NCI-H187 (cell line): ENCODE measurements at places on chromosomes 13 and 19.

DNA sequence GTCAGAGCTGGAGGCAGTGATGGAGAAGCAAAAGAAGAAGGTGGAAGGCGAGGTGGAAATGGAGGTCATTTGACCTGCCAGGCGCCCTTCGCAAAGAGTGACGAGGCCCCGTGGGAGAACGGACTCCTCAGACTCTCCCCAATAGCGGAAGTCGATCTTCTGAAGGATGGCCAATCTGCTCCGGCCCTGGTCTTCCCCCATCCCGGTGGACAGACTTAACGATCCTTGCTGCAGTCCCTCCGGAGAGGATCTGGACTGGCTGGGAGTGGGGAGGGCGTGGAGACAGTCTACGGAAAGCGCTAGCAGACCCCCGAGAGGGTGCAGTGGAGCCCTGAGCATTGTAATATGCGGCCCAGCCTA is 11.9 kb downstream of the EPS8L1 start:
- no peak for DNase-seq

DNA sequence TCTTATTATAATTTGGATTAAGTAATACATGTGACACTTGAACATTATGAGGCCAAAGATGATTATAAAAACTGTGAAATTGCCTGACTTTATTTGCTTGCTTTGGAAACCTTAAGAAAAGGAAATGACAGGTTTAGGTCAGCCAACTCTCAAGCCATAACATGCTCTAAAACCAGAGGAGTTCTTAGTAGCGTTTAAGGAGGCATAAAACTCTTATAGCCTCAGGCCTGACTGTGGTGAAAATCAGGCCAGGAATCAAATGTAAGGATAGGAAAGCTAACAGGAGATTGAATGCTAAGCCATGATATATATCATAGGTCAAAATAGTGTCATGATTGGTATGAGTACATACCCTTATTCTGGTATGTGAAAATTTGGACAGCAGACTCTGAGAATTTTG is 1142.4 kb upstream of the MIR17HG start:
- no peak for DNase-seq

DNA sequence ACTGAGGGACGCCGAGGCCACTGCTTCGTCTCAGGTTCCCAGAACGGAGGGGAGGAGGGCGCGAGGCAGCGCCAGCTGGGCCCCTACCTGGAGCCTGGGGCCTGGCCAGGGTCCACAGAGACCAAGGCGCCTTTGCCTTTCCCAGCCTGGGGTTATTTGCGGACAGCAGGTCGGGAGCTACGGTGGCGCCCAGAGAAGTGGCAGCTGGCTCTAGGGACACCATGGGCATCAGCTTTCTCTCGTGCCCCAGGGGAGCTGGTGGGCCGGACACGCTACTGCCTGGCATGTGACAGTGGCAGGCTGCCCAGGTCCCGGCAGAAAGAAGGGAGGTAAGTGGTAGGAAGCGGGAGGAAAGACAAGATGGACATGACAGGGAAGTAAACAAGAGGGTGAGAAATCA is 19.0 kb downstream of the AKT2 start:
- peak; percentile 20 for DNase-seq

GRCh38 chr13:40916207-40916998 is 102.7 kb downstream of the ELF1 start:
- no peak for DNase-seq

DNA sequence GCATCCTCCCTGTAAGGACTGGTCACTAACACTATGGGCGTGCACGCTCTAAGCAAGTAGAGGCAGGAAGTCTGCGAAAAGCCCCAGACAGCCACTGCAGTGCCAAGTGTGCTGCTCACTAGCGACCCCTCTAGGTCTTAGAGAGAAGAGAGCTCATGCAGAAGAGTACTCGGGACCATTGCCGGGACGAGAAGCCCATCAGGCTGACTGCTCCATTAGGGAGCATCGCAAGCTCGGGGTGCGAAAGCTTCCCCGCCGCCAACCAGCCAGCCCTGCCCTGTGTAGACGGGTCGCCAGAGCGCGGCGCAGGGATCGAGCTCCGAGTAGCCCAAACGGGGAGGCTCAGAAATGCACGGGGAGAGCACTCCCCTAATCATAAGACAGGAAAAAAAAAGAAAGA is 16.6 kb downstream of the POU4F1 start:
- no peak for DNase-seq

GRCh38 chr13:111303559-111303958 is 16.9 kb upstream of the TEX29 start:
- no peak for DNase-seq

DNA sequence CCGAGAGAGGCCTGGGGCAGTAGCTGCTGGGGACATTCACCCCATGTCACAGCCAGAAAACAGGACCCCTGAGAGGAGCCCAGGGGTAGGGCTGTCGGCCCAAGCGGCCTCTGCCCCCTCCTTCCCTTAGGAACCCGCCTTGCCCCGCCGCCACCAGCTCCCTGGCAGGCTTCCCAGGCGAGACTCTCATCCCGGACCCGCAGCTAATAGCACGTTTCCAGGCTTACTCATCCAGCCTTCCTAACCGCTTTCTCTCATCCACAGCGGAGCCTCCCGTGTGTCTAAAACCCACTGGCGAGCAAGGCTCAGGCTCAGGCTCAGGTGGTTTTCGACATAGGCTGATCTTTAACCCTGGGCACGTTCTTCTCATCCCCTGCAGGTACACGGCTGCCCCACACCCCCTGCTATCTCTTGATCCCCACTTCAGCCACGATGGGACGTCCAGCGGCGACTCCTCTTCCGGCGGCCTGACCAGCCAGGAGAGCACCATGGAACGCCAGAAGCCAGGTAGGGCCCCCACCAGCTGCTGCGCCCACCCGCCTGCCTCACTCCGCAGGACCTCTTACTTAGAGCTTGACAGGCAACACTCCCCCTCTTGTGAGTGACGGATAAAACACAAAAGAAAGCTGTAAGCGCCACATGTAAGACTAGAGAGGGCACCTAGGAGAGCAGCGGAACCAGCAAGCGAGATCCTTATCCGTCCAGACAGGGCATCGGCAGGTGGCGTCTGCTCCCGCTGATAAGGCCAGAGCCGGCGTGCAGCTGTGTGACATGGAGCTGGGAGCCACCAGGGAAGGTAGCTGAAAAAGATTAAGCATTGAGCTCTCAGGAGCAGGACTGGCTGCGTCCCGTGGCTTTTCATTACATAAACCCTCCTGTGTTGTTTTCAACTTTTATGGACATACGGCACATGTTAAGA is 71.3 kb downstream of the DPF1 start:
- DNase-seq = no peak

GRCh38 chr13:23658929-23659541 is 88.8 kb downstream of the TNFRSF19 start:
- DNase-seq = no peak

- DNase-seq = no peak
Observed at GRCh38 chr19:45294291-45295029, 28.2 kb downstream of the CKM start.

DNA sequence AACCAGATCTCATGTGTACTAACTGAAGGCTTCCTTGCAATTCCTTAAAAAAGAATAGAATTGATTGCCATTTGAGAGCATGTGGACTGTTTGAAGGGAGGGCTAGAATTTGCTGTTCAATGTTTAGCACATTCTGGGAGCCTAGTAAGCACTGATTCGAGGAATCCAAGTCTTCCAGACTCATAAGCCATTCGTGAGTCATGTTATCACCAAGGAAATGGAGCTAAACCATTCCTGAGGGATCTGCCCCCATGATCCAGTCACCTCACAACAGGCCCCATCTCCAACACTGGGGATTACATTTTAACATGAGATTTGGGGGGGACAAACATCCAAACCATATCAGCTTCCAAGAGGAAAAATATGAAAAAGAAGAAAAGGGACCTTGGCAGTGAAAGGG is 276.4 kb downstream of the KCNRG start:
- DNase-seq = no peak

DNA sequence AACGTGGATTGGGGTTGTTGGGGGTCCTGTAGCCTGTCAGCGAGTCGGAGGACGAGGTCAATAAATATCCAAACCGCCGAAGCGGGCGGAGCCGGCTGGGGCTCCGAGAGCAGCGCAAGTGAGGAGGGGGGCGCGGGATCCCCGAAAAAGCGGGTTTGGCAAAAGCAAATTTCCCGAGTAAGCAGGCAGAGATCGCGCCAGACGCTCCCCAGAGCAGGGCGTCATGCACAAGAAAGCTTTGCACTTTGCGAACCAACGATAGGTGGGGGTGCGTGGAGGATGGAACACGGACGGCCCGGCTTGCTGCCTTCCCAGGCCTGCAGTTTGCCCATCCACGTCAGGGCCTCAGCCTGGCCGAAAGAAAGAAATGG is 754 bp upstream of the SIX5 start:
- DNase-seq = peak; percentile 61

- no peak for DNase-seq
Observed at GRCh38 chr13:76826527-76826926, 59.7 kb downstream of the KCTD12 start.

GRCh38 chr13:96159725-96160124 is 69.8 kb downstream of the HS6ST3 start:
- DNase-seq = no peak

- no peak for DNase-seq
Observed at GRCh38 chr13:75437582-75438318, 44.2 kb downstream of the TBC1D4 start.

- DNase-seq = peak; percentile 96
Observed at GRCh38 chr13:109869312-109870237, 83.2 kb upstream of the IRS2 start.

- no peak for DNase-seq
Observed at GRCh38 chr13:97226788-97227627, 4.9 kb downstream of the MBNL2 start.

GRCh38 chr13:67156723-67157060 is 73.4 kb downstream of the PCDH9 start:
- no peak for DNase-seq

- no peak for DNase-seq
Observed at GRCh38 chr19:35781650-35782049, 6.3 kb downstream of the ARHGAP33 start.
